Activated naive CD4-positive, alpha-beta T cell treated with anti-CD3 and anti-CD28 coated beads for 36 hours (primary cell): ENCODE measurements at places on chromosomes 2 and 18. TPM values are rescaled to one million over a fixed set of nuclear protein-coding genes. Genes with fewer than 3 reads are reported as not detected.

DNA sequence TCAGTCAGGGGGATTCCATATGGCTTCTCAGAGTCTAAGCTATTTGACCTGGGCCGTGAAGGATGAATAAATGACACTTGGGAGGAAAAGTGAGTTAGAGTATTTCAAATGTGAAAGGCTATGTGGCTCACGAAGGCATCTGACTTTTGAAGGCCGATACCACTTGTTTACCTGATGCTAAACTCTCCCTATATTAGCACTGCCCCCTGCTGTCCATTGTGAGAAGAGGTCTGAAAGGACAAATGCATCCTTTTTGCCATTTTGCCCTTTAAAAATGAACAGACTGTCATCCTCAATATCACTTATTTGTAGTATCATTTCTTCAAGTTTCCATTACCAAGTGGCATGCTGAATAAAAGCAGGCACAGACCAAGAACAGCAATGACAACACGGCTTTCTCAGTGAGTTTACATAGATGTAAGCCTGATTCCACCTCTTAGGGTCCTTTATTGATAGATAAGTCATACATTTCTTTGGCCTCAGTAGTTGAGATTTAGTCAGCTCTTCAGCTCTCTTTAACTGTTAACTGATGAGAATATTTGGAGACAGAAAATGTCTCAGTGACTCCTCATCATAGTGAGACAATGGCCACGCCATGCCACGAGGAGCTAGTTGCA is 40.1 kb downstream of the DOCK10 start:
- peak; percentile 84 for DNase-seq

DNA sequence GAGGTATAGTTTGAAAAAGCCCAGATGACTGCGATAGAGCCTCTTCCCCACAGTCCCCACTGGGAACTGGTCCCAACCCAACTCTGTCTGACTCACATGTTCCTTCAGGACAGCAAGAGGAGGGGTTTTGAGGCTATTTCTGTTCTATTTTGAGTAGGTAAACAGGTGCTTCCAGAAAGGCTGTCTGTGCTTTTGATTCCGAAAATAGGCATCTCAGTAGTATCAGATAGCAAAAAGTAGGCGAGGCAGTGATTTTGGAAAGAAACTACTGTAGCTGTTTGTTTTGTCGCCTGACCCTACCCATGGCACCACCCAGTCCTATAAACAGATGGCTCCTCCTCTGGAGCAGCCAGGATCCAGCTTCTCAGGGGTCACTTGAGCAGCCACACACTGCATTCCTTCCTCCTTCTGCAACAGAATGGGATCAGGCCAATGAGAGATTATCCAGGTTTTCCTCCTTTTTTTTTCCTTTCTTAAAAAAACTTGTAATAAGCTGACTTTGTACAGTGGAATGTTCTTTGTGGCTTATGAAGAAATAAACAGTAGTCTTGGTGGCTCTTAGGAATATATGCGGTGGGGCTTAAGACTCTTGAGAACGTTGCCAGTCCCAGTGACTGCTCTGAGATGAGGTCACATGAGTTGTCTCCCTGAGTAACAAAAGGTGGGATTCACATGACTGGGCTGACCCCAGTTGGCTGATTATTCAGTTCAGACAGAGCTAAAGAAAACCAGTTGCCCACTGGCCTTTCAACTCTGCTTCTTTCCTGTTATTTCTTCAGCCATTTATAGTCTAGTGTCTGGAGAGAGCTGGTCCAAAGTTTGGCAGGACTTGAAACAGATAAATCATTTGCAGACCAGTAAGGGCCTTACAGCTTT is 98.6 kb downstream of the KCNS3 start:
- DNase-seq = no peak

- peak; percentile 22 for DNase-seq
Observed at GRCh38 chr18:13540477-13541182, 185.7 kb downstream of the FAM210A start.

The NYAP2 gene
- total RNA-seq = not detected

GRCh38 chr2:38290332-38290731 is 86.7 kb downstream of the ATL2 start:
- no peak for DNase-seq

The MAIP1 gene
- total RNA-seq = 30.0 TPM

DNA sequence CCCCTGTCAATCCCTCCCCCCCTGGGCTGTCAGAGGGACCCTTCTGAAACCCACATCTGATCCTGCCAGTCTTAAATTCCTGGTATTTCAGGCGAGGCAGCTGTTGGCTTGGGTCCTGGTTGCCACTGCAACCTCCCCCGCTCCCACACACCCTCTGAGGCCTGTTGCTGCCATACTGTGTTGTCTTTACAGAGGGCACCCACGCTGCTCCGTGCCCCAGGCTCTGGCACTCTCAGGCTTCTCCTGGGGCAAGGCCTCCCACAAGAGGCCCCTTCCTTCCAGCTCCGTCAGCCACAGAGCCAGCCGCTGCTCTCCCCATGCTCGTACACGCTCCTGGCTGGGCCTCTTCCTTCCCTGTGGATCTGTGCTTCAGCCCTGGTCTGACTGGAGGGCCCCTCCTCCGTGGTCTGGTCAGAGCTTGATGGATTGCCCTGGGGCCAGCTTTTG is 8.6 kb downstream of the CABLES1 start:
- DNase-seq = no peak

The CIB4 gene
- total RNA-seq = not detected

GRCh38 chr2:64212801-64213321 is 68.6 kb upstream of the PELI1 start:
- peak; percentile 80 for DNase-seq

- no peak for DNase-seq
Observed at GRCh38 chr2:206873423-206873822, 65.9 kb upstream of the CPO start.

DNA sequence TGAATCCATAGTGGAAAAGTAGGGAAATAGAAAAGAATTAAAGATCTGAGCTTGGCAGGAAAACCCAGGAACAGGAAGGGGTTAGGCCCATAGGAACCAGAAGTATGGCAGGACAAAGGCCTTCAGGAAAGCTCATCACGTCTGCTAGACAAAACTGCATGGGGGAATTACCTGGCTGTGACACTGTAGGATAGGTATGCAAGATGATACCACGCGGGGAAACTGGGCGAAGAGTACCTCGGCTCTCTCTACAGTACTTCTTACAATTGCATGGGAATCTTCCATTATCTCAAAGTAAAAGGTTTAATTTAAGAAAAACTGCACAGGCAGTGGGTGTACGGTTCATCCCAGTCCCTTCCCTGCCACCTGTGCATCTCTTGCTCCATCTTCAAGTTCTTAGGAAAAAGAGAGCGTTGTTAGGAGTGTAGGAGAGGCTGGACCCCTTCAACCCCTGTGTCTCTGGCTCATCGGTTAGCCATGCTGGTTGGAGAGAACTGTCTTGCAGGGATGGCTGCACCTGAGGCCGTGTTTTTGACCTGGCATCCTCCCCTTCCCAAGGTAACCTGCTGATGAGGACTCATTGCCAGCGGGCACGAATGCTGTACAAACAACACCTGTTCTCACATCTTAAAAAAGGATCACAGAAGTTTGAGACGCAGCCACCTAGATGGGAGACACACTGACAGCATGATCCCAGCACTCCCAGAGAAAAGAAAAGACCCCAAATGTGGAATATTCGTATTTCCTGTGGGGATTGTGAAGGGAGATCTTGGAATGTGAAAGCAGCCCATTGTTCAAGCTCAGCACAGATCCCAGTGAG is 120.5 kb upstream of the COPS8 start:
- no peak for DNase-seq
